ENCODE measurements at places on chromosomes 13 and 19. TPM values are rescaled to one million over a fixed set of nuclear protein-coding genes. Genes with fewer than 3 reads are reported as not detected.

DNA sequence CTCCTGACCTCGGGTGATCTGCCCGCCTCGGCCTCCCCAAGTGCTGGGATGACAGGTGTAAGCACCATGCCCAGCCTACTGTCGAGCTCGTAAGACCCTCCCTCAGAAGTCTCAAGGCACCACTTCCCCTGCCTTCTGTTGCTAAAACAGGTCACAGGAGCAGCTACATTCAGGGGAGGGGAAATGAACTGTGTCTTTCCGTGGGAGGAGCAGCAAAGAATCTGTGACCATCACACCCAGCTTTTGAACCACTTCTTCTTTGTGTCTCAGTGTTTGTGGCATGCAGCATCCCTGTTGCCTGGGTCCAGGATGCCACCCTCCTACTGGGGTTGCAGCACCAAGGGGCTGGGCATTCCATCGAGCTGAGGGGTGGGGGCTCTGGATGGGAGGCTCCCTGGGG lies 7.7 kb upstream of the CSNK1G2 start:
- H3K27ac ChIP-seq, result no peak overlapping the region
- DNase-seq, result no peak
- H3K27me3 ChIP-seq, result no peaks in the 10 kb centered on the region
- no peaks in the 10 kb centered on the region for H3K4me1 ChIP-seq
- H3K36me3 ChIP-seq, result no peaks in the 10 kb centered on the region

- no peak overlapping the region for H3K4me3 ChIP-seq
- DNase-seq, result no peak
- H3K27ac ChIP-seq, result no peak overlapping the region
- no peaks in the 10 kb centered on the region for H3K36me3 ChIP-seq
Measured at GRCh38 chr13:105262579-105262978, 1272.9 kb downstream of the EFNB2 start.

- H3K27ac ChIP-seq, result no peak overlapping the region
- DNase-seq, result no peak
- H3K4me3 ChIP-seq, result no peak overlapping the region
- no peaks in the 10 kb centered on the region for H3K27me3 ChIP-seq
- no peaks in the 10 kb centered on the region for H3K36me3 ChIP-seq
- no peaks in the 10 kb centered on the region for H3K4me1 ChIP-seq
Measured at GRCh38 chr19:6983448-6983847, 37.8 kb downstream of the MBD3L2B start.

Gene ZNF541
- total RNA-seq, result 13.9 TPM

Gene C2CD4C
- total RNA-seq, result 0.59 TPM

DNA sequence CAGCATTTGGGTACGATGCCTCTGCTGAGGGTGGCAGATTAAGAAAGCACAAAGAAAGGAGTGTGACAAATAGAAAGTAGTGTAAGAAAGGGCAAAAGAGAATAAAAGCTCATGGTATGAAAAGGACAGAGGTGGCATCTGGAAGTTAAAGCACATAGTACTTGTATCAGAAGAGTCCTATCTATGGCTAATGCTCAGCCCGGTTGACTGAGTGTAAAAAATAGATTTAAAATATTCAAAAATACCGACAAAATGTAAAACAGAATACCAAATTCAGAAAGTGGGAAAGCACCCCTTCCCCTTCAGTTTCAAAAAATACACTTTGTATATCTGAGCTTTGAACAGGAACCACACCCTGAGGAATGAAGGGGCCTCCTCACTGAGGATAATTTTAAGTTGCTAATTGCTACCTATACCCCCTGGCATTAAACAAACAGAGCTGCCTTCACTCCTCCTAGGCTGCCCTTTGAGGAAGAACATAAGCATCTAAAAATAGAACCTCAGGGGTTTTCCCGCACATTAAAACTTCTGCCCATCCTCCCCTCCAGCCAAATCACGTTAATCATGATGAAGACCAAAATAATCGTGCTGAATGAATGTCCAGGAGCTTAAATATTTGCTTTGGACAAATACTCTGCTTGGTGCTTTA lies 43.3 kb downstream of the DLEU7 start:
- H3K27ac ChIP-seq, result no peak overlapping the region
- no peaks in the 10 kb centered on the region for H3K36me3 ChIP-seq
- H3K4me3 ChIP-seq, result no peak overlapping the region
- H3K27me3 ChIP-seq, result no peaks in the 10 kb centered on the region
- DNase-seq, result no peak
- no peaks in the 10 kb centered on the region for H3K4me1 ChIP-seq

DNA sequence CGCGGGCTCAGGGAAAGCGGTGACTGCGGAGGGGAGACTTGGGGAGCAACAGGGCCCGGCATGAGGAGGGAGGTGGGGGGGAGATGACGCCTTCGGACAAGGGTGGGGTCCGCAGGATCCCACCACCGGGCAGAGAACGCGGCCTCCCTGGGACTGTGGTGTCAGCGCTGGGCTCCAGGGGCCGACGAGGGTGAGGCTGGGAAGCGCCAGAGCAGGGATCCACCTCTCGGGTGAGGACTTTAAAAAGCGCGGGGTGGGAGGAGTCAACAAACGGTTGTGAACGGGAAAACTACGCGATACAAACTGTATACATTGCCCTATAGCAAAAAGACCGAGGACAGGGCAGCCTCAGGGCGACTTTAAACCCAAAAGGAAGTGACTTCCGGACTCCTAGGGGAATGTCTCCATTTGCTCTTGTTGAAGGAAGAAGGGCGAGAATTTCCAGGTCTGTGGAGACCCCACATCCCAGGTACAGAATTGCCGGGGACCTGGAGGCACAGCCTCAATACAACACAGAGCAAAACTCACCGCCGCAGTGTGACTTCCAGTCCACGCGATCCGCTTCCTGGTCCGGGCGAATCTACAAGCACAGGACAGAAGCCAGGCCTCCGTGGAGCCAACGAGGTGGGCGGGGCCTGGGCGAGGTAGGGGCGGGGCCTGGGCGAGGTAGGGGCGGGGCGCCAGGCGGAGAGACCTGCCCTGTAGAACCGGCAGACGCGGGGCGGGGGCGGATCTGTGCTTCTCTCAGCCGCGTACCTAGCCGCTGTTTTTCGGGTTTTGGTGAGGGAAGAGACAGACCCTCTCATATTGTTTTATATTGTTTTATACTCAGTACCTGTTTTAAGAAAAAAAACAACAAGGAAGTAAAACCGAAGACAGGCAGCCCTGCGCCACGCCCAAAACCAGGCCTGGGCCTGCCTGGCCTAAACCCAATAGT lies at the start of gene ZNF888:
TSS of gene ZNF888 (minus strand) at position 588 of the 937 bp plus-strand sequence. CDS start 5,555 bp downstream, outside the sequence.
- H3K27me3 ChIP-seq, result no peaks in the 10 kb centered on the region
- peak; percentile 92 for DNase-seq
- no peaks in the 10 kb centered on the region for H3K36me3 ChIP-seq
- peak within 1 kb of the TSS; percentile 42 for H3K4me3 ChIP-seq

DNA sequence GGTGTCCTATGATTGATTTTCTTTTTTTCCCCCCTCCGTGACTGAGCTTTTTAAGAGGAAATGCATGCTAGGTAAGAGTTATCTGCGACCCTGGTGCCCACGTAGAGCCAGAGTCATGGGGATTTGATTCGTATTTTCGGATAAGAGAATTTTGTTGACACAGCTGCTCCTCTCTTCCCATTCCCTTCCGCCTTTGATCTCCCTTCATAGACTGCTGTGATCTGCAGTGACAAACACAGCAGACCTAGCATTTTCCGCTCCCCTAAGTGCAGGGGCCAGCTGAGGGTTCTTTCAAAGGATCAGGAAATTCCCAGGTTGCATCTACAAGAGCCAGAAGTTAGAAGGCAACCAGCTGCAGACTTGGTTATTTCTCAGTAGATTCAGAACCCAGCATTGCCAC lies 70.5 kb downstream of the ZNF568 start:
- no peaks in the 10 kb centered on the region for H3K4me1 ChIP-seq
- DNase-seq, result no peak
- H3K4me3 ChIP-seq, result no peak overlapping the region
- H3K27ac ChIP-seq, result no peak overlapping the region

DNA sequence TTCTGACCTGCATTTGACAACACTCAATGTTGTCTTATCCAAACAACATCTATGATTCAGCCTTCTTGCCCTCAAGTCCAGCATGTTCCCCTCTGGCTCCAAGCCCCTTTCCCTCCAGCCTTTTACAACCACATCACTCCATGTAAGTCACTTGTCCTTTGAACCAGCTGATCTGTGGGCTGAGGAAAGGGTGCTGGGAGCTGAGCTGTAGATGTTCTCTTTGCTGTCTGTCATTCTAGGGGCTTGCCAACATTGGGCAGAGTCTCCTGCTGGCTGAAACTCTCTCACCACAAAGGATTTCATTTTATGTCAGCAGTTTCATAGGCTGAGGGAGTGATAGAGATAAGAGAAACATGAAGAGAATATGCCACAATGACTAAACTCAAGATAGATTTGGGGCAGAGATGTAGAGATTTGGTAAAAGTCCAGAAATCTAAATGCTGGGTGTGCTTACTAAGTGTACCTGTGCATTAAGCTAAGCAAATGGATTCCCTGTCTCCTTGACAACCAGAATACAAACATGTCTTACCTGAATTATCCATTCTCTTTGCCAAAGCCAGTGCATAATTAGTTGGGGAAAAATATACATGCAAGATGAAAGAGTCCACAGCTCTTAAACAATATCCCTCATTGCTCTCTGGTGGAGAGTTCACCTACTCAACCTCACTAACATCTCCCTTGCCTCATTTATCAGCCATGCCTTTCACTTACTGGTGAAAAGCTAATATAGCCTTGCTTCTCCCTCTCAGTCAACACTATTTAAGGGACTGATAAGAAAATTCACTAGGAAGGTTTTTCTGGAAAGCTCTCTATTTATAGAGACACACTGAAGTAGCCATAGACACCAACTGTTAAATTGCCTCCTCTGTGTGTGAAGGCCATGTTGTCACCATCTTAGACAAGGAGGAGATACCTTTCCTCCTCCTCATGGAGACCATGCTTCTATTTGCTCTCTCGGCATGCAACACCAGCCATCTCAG lies 175.5 kb upstream of the SERP2 start:
- no peaks in the 10 kb centered on the region for H3K4me1 ChIP-seq
- H3K27ac ChIP-seq, result no peak overlapping the region
- no peaks in the 10 kb centered on the region for H3K36me3 ChIP-seq
- no peak for DNase-seq
- H3K27me3 ChIP-seq, result no peaks in the 10 kb centered on the region
- no peak overlapping the region for H3K4me3 ChIP-seq

DNA sequence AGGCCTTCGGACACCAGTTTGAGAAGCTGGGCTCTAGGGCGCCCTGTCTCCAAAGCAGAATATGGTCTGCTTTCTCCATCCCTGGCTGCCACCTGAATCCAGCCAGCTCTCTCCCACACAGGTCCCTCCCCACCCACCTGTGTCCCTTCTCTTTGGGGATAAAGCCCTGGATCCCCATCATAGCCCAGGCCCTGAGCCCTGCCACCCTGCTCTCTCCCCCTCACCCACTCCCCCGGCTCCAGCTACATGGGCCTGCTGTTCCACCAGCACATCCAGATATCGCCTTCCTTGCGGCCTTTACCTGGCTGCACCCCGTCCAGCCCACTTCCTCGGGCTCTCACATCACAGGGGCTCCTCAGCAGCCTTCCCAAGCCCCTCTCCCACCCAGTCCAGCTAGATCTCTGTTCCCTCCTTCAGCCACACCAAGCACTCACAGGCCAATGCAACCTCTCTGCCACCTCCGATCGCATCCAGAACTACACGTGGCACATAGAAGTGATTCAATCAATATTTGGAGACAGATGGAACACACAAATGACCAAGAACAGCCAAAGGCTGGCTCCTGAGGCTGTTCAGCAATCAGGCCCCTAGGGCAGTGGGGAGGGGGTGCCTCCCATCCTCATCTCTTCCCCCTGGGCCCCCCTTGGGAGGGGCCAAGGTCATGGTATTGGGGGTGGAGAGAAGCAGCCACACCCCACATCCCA lies 7.6 kb downstream of the AKT2 start:
- no peak overlapping the region for H3K4me3 ChIP-seq
- H3K27me3 ChIP-seq, result no peaks in the 10 kb centered on the region
- H3K36me3 ChIP-seq, result no peaks in the 10 kb centered on the region
- no peak overlapping the region for H3K27ac ChIP-seq
- H3K4me1 ChIP-seq, result peaks cover 28% of the 10 kb centered on the region
- DNase-seq, result no peak

Gene SLC25A41
- 0.18 TPM for total RNA-seq

GRCh38 chr19:48492925-48493717 lies 18.5 kb downstream of the LMTK3 start:
- peak overlapping the region; percentile 71 for H3K27ac ChIP-seq
- H3K4me1 ChIP-seq, result peaks cover 3% of the 10 kb centered on the region
- peak overlapping the region; percentile 46 for H3K4me3 ChIP-seq
- peak; percentile 96 for DNase-seq
- no peaks in the 10 kb centered on the region for H3K27me3 ChIP-seq

GRCh38 chr13:49550942-49551644 lies 34.3 kb downstream of the RCBTB1 start:
- no peak for DNase-seq
- no peak overlapping the region for H3K4me3 ChIP-seq
- H3K36me3 ChIP-seq, result no peaks in the 10 kb centered on the region
- H3K4me1 ChIP-seq, result no peaks in the 10 kb centered on the region
- H3K27ac ChIP-seq, result no peak overlapping the region

GRCh38 chr13:61045251-61045650 lies 370.4 kb downstream of the PCDH20 start:
- H3K27ac ChIP-seq, result no peak overlapping the region
- H3K4me1 ChIP-seq, result no peaks in the 10 kb centered on the region
- no peaks in the 10 kb centered on the region for H3K27me3 ChIP-seq
- DNase-seq, result no peak

GRCh38 chr19:9727644-9728043 lies 40.9 kb downstream of the ZNF846 start:
- H3K27ac ChIP-seq, result no peak overlapping the region
- DNase-seq, result no peak
- no peaks in the 10 kb centered on the region for H3K36me3 ChIP-seq
- no peaks in the 10 kb centered on the region for H3K4me1 ChIP-seq
- H3K27me3 ChIP-seq, result no peaks in the 10 kb centered on the region

Gene ATXN8OS
- total RNA-seq, result not detected

- H3K27me3 ChIP-seq, result peaks cover 2% of the 10 kb centered on the region
- DNase-seq, result no peak
- H3K27ac ChIP-seq, result no peak overlapping the region
- H3K4me1 ChIP-seq, result no peaks in the 10 kb centered on the region
- H3K36me3 ChIP-seq, result no peaks in the 10 kb centered on the region
Measured at GRCh38 chr19:6894313-6894712, 6.9 kb downstream of the ADGRE1 start.

- no peak overlapping the region for H3K27ac ChIP-seq
- DNase-seq, result no peak
- H3K27me3 ChIP-seq, result no peaks in the 10 kb centered on the region
- no peak overlapping the region for H3K4me3 ChIP-seq
Measured at GRCh38 chr13:48562296-48563066, 29.6 kb upstream of the RCBTB2 start.

Gene CPT1C
- 5.5 TPM for total RNA-seq

- H3K36me3 ChIP-seq, result no peaks in the 10 kb centered on the region
- H3K4me3 ChIP-seq, result no peak overlapping the region
- H3K4me1 ChIP-seq, result no peaks in the 10 kb centered on the region
- H3K27ac ChIP-seq, result no peak overlapping the region
Measured at GRCh38 chr13:43058318-43058674, 34.9 kb downstream of the DNAJC15 start.

GRCh38 chr13:48397744-48398143 lies 15.2 kb downstream of the LPAR6 start:
- H3K4me3 ChIP-seq, result no peak overlapping the region
- no peaks in the 10 kb centered on the region for H3K27me3 ChIP-seq
- no peak for DNase-seq
- no peaks in the 10 kb centered on the region for H3K36me3 ChIP-seq
- H3K27ac ChIP-seq, result no peak overlapping the region
- peaks cover 9% of the 10 kb centered on the region for H3K4me1 ChIP-seq

Gene RBM42
- 81.4 TPM for total RNA-seq
